Mesangial cell (primary cell): ENCODE measurements at places on chromosomes 7 and 10. TPM values are rescaled to one million over a fixed set of nuclear protein-coding genes. Genes with fewer than 3 reads are reported as not detected.

OR2A12 gene
- not detected in 2 replicates for total RNA-seq

SH2B2 gene
- total RNA-seq: 3.6 and 4.1 TPM in 2 replicates

SMKR1 gene
- total RNA-seq: 0.13 and 0.33 TPM in 2 replicates

LIPJ gene
- under 0.01 TPM in 1 of 2 replicates, not detected in the other for total RNA-seq

LOXL4 gene
- 14.3 and 33.0 TPM in 2 replicates for total RNA-seq

PAPOLB gene
- under 0.01 TPM in 1 of 2 replicates, not detected in the other for total RNA-seq

UCN3 gene
- not detected in 2 replicates for total RNA-seq

OR2A5 gene
- total RNA-seq: not detected in 2 replicates

PAXIP1 gene
- 8.0 and 10.3 TPM in 2 replicates for total RNA-seq

TMEM229A gene
- not detected in 2 replicates for total RNA-seq

AGK gene
- total RNA-seq: 21.0 and 31.8 TPM in 2 replicates
